Cortex of kidney (tissue), 1 donor: ENCODE measurements at places on chromosomes 2 and 18.

DNA sequence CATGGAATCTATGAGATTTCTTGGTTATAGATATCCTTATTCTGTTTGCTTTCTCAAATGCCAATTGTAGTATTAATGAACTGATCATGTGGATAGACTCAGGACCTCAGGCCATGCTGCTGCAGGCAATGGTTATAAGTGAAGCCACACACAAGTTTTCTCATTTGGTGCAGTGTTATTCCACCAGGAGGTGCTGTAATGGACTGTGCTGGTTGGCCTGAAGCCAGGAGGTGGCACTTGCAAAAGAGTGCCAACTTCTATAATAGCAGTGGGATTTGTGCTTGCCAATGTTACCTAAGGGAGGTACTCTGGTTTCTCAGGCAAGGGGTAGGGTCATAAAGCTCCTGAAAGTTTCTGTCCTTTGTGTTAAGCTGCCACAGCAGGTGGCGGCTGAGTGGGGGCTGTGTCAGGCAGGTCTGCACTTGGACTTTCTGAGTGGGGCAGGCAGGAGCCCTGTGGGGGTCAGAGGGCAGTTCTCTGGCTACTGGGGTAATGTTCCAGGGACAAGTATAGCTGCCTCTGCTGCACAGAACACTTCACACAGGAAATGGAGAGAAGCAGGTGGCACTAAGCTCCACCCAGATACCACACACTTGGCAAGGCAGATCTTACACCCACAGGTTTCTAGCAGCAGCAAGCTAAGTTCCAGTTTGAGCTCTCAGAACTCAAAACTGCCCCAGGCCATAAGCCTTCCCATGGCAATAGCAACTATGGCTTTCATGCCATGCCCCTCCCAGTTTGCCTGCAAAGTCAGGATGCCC lies 352.6 kb upstream of the CWC22 start:
- no peak for DNase-seq

DNA sequence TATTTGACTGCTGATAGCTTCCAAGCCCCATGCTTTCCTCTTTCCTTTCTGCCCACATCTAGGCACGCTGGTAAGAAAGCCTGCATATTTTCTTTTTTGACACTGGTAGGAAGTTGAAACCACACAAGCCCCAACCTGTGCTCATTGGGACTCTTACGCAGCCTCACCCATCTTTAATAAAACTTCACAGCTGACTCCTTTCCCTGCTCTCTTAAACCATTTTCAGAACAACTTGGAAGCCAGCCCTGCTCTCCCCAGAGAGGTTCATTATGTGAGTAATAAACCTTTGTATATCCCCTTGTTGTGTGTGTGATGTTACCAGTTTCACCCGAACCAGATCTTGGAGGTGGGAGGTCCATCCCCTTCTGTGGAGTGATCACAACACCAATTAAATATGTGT lies 268.4 kb downstream of the GPD2 start:
- DNase-seq: no peak

DNA sequence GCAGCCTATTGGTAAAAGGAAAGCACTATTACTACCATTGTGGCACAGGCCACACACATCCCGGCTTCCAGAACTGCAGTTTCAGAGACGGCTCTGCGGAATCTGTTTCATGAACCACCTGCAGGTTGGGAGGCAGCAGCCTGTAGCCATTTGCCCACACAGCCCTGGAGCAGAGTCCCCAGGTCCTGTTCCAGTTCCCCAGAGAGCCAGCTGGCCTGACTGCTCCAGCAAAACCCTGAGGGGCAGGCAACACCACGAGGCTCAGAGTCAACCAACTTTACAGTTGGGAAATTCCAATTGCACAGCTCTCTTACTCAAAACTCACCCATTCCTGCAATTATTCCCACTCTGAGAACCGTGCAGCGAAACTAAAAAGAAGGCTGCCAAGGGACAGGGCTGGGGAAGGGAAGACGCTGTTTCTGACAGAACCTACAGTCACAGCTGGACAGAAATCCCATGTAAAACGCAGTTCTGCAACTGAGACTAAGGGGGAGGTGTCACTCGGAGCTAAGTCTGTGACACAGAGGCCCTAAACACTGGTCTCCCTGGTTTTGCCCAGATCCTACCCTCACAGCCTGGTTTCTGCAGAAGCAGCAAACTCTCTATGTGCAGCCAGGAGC lies 219.4 kb downstream of the TMEM163 start:
- no peak for DNase-seq

DNA sequence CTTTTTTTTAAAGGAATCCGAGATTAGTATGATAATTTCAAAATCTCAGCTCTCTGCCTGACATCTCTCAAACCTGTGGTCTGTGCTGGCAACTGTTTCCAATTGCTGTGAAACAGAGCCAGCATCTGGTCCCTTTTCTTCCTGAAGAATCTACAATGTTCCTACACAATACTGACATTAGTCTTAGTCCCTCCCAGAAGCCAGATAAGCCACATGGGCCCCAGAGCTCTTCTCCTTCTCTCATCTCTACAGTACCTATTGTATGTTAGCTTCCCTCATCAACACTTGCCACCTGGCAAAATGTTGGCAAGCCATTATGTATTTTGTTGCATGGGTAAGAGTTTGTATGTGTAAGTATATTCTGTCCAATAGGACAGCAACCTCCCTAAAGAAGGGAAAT lies 62.9 kb upstream of the CDKL4 start:
- no peak for DNase-seq

- no peak for DNase-seq
These were observed 5.6 kb upstream of the IMP4 start for GRCh38 chr2:130336877-130337734.

- no peak for DNase-seq
These were observed 668.3 kb downstream of the IRS1 start for GRCh38 chr2:226131299-226131784.

DNA sequence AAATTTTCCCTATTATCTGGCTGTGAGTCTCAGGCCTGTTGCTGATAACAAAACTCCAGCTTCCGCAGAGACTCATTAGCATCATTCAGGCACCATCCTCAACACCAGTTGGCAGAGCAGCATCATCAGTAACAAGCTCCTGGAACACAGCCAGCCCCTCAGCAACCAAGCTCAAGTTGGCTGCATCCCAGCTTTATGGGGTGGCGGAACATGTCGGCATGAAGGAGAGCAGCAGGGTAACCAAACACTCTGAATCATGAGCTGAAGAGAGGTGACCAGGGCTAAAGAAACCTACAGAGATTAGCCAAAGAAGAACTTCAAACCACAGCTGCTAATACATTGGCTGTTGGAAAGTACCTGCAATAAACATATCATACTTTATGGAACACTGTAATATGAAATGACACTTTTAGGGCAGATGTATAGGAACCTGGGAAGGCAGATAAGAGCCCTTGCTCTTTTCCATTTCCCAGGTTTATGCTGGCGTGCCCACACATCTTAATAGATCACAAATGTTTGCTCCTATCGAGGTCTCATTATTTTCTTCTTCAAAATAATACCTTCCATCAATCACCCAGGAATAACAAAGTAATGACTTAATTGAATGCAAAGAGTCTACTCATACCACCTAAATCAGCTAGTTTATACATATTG lies 63.8 kb downstream of the PDE11A start:
- DNase-seq: no peak

- no peak for DNase-seq
These were observed 41.6 kb downstream of the LAMA3 start for GRCh38 chr18:23730857-23731256.

- DNase-seq: no peak
These were observed 125.6 kb upstream of the CDC42EP3 start for GRCh38 chr2:37797081-37797480.

GRCh38 chr2:42743659-42743990 lies 20.3 kb downstream of the OXER1 start:
- no peak for DNase-seq

- DNase-seq: no peak
These were observed 1102.6 kb upstream of the PIK3C3 start for GRCh38 chr18:40852406-40852805.

DNA sequence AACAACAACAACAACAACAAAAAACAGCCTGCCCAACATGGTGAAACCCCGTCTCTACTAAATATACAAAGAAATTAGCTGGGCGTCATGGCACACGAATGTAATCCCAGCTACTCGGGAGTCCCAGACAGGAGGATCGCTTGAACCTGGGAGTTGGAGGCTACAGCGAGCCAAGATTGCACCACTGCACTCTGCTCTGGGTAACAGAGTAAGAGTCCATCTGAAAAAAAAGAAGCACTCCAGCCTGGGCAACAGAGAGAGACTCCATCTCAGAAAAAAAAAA lies 344.1 kb upstream of the PLGLB2 start:
- no peak for DNase-seq

GRCh38 chr2:183967756-183968155 lies 630.6 kb upstream of the ZNF804A start:
- DNase-seq: no peak

DNA sequence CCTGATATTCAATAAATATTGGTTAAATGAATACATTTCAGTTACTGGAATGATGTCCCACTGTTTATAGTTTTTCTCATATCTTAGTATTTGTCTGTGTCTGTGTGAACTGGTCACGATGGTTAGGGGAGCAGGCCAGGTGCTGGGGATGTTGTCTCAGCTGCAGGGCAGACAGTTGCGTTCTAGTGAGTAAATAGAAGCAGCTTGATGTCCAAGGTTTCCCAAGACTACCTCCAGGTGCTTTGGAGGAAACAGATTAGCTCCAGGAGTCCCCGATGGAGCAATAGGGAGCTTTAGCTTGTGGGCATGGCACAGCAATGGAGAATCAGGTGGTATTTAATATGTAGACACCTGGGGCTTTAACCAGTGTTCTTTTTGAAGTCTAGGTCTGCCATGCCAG lies 75.5 kb downstream of the GULP1 start:
- DNase-seq: no peak

DNA sequence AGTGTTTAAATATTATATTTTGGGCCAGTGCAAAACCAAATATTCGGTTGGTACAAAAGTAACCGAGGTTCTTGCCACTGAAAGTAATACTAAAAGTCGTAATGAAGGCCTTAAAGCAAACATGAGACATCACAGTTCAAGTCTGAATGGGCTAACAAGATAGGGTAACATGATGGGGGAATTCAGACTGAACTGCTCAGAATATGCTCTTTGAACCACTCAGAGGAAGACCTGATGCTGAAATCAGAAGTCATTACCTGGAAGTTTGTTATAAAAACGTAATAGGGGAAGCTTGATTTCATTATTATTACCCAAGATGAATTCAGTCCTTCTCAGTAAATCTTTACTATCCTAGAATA lies 26.6 kb downstream of the CDKL4 start:
- no peak for DNase-seq

GRCh38 chr18:23172591-23173380 lies 37.5 kb downstream of the CABLES1 start:
- DNase-seq: no peak

- DNase-seq: no peak
These were observed 2.0 kb downstream of the SDC1 start for GRCh38 chr2:20222769-20223406.
